ENCODE measurements at places on chromosomes 3 and 15. TPM values are rescaled to one million over a fixed set of nuclear protein-coding genes. Genes with fewer than 3 reads are reported as not detected.

GOLGA8G gene
- total RNA-seq = not detected

MME gene
- 24.6 TPM for total RNA-seq

CFAP44 gene
- total RNA-seq = 3.1 TPM

BUB1B gene
- total RNA-seq = 92.9 TPM

GOLGA6B gene
- total RNA-seq = not detected

CPNE4 gene
- 2.0 TPM for total RNA-seq

BMF gene
- 53.5 TPM for total RNA-seq

TF gene
- total RNA-seq = 3.0 TPM

TEX55 gene
- total RNA-seq = not detected

LXN gene
- 8.8 TPM for total RNA-seq

EPHA3 gene
- 0.27 TPM for total RNA-seq

ZBTB47 gene
- 4.2 TPM for total RNA-seq

TBC1D21 gene
- not detected for total RNA-seq

CLRN1 gene
- not detected for total RNA-seq

GOLGA8J gene
- 0.44 TPM for total RNA-seq

APH1B gene
- 20.5 TPM for total RNA-seq

DAZL gene
- total RNA-seq = not detected

ACSBG1 gene
- not detected for total RNA-seq

HTR3E gene
- not detected for total RNA-seq

STAC gene
- total RNA-seq = 0.59 TPM

HYKK gene
- total RNA-seq = 4.4 TPM

LEKR1 gene
- total RNA-seq = 0.70 TPM

SLC35G2 gene
- 0.77 TPM for total RNA-seq

RBPMS2 gene
- total RNA-seq = 95.2 TPM

All from endodermal cell (in vitro differentiated cells).